ENCODE measurements at places on chromosomes 6 and 20.

DNA sequence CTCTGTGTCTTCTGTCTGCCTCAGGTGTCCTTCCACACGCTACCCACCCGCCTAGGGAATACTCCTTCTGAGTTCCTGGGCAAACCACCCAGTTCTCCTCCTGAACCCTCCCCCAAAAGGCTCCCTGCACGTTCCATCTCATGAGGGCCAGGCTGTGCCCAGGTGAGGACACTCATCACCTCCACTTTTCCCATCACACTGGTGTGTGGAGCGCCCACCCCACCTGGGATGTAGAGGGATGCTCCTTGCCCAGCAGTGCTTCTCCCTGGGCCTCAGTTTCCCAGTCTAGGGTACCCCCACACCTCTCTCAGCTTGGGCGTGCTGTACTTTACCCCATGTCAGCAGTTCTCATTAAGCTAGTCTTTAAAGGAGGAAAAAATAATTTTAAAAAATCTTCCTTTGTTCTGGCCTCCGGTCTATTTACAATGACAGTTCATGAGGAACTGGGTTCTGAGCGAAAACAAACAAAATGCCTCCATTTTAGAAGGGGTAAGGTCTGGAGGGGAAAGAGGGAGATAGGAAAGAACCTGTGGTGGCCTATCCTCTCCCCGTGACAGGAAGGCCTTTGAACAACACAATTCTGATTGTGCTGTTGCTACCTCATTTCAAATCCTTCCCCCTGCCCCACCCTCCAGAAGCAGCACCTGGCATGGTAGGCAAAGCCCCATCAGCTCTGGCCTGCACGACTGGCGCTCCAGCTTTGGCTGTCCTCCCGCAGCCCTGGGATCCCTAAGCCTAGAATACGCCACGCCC, 1.7 kb upstream of the C20orf203 start:
- DNase-seq = no peak

DNA sequence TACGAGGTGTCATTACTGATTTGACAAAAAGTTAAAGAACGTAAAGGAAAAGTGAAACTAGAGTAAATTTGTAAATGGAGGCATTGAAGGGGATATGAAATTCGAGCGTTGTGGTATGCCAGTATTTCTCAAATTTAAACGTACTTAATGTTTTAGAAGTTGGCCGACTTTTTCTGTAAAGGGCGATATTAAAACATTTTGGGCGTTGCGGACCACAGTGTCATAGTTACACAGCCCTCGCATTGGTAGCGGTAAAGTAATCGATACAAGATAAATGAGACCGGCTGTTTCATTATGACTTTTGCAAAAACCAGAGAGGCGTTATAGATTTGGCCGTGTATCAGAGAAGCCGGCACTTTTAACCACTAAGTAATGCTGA, 39.6 kb downstream of the OR2B2 start:
- no peak for DNase-seq

GRCh38 chr6:47859175-47859574, 77.3 kb downstream of the OPN5 start:
- DNase-seq = no peak

- DNase-seq = no peak
Observed at GRCh38 chr6:29892696-29893095, 49.6 kb upstream of the HLA-A start.

DNA sequence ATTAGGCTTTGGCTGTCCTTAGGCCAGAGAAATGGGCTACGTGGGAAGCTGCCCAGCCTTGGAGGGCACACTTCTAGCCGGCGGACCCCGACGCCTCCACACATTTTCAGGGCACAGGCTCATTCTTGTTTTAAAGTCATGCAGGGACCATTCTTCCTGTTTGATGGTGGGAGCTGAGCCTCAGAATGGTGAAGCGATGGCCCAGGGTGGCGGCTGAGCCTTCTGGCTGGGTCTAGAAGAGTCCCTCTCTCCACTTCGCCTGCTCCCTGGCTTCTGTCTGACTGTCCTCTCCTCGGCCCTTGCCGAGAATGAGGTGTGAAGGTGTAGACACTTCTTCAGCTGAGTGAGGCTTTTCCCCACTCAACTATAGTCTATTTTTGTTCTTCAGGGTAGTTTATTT, 114.4 kb downstream of the SULF2 start:
- no peak for DNase-seq

DNA sequence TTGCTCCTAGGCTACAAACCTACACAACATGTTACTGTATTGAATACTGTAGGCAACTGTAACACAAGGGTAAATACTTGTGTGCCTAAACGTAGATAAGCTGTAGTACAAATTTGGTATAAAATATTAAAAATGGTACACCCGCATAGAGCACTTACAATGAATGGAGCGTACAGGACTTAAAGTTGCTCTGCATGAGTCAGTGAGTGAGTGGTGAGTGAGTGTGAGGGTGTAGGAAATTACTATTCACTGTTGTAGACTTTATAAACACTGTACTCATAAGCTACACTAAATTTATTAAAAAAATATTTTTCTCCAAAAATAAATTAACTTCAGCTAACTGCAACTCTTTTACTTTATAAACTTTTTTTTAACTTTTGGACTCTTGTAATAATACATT, 391.6 kb downstream of the ADGRB3 start:
- DNase-seq = no peak

DNA sequence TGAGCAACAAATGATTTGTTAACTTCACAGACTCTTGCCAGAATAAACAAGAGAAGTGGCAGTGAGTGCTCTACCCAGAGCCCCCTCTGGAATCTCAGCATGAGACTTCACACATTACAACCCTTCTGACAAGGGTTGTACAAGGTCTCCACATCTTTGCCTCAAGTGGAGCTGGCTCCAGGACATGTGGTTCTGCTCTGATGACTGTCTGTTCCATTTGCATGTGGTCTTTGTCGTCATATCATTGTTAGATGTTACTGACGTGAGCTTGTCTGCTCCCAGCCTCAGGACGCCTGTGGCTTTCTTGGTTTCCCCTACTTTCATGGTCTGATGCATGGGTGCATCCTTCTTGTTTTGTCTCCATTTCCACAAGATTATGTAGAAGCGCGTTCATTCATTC, 115.0 kb downstream of the SLC24A3 start:
- DNase-seq = no peak

DNA sequence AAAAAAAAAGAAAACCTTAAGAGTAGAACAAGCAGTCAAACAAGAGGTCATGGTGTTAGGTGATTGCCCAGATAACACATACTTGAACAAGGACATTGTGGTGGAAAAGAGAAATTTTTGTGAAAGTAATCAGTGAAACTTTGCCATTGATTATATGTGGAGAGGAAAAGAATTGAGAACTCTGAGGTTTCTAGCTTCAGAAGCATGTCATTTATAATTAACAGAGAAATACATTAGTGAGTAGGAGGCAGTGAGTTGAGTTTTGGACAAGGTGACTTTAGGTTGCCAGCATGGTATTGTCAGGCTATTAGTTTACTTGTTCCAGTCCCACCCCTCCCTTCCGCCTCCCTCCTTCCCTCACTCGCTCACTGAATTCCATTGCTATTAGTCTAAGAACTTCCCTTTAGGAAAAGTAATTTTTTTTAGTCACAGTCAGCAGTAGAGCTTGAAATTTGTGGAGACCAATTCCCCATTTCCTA, 17.2 kb downstream of the TAB2 start:
- DNase-seq = no peak

DNA sequence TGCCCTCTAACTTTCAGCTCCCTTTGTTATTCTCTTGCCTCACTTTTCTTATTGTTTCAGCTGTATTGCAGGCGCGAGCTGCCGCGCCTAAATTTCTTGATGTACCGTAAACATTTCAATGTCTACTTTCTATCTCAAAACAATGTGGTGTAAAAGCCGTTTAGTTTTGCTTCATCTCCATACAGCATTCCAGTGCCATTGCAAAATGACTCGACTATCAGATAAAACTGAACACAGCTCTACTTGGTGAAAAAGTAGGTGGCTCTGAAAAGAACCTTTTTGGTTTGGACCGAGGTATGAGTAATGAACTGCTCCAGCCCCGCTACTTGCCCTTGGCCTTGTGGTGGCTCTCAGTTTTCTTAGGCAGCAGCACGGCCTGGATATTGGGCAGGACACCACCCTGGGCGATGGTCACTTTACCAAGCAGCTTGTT, 74.6 kb downstream of the OR2B2 start:
- no peak for DNase-seq

DNA sequence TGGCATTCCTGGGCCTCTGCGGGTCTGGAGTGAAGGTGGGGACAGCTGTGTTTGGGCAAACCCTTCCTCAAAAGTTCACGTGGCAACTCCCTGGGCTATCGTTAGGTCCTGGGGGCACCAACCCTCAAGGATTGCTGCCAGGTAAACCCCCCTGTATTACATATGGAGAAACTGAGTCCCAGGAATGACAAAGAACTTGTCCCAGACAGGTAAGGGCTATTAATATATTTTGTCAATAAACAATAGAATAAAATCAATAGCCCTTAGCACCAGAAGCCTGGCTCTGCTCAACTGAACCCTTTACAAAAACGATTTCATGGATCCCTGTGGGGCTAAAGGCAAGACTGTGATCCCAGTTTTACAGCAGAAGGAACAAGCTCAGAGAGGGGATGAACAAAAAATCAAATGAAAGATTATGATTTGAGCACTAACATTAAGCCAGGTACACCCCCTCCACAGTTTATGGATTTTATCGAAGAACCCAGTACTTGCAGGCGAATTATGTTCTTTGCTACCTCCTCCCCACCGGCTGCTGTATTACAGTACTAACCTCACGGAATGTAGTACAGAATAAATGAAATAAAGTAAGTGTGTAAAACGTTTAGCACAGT, 2.7 kb downstream of the ID1 start:
- no peak for DNase-seq

- DNase-seq = no peak
Observed at GRCh38 chr6:126716826-126717509, 377.1 kb downstream of the CENPW start.

DNA sequence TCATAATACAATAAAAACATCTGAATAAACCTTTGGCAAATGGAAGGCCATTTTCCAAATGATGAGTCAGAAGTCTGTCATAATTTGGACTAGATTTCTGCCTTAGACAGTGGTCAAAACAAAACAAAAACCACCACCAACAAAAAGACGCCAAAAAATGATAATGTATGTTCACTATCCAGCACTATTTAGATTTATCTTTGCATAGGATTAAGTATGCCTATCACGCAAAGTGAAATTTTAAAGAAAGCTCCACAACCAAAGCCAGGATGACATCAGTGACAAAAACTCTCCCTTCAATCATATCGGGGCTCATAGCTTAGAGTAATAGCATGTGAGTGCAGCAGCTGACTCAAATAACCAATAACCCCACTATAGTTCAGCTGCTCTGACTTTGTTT, 201.9 kb downstream of the MOXD1 start:
- DNase-seq = no peak

DNA sequence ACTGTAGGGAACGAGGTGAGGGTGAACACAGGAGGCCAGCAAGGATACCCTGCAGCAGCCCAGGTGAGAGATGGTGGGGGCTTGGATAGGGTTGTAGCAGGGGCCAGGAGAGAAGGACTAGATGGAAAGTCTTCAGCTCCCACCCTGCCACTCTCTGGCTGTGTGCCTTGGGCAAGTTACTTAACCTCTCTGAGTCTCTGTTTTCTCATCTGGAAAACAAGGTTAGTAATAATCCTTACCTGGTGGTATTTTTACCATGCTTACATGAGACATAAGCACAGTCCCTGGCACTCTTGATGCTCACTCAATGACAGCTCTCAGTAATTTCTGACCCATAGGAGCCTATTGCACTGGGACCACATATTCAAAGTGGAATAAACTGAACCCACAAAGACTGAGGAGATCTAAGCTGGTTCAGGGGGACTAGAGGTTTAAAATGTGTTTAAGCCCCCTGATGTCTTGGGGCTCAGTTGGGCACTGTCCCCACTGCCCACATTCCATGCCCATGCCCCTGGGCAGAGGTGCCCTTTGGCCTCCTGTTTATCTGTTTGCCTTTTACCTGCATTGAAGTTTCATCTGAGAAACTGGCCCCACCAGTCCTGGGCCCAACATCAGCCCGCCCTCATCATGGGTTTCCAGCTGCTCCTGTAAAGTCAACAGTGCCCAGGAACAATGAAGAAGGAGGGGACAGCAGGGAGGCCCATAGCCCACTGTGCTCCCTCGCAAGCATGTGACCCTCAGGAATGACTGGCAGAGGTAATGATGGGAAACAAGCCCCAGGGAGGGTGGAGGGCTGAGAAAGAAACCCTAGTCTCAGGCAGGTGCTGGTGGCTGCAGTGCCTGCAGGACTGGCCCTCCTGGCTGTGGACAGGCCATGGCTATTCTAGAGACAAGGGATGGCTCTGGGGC, 104.0 kb downstream of the VEGFA start:
- no peak for DNase-seq

DNA sequence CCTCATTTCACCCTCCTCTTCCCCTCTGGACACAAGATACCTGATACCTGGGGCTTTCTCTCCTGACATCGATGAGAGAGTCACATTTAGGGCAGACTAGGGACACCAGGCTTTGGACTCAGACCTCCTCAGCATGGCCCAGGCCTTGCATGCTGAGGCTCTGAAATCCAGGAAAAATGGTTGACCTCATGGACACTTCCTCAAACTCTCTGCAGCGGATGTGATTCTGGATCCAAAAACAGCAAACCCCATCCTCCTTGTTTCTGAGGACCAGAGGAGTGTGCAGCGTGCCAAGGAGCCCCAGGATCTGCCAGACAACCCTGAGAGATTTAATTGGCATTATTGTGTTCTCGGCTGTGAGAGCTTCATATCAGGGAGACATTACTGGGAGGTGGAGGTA, 10.9 kb downstream of the BTN3A1 start:
- no peak for DNase-seq

DNA sequence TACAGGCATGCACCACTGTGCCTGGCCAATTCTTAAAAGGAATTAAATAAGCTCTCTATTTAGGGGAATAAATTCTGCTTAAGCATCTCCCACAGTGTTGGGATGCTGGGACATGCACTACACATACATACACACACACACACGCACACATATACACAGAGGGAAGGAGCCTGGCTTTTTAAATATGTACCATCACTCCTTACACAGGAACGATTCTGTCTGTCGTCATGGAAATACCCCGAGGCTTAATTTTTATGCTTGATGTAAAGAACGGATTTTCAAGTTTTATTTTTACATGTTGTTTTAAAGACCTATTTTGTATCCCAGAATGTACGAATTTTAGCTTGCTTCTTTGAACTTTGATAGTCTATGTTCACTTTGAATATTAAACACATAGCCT, 95.3 kb downstream of the CD109 start:
- DNase-seq = no peak

DNA sequence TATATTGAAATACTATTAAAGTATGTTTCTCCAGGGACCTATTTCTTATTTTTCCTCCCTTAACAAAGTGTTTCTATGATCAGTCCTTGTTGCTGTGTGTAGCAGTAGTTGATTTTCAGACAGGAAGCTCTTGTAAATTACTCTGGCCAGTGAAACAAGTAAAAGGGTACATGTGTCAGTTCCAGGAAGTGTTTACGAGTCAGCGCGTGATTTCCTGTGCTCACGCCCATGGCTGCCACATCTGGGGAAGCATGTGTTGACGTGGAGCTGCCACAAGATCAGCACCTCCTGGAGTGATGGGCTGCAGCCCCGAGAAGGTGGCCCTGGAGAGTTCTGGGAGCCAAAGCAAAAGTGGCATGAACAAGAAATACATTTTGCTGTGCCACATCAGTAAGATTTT, 38.6 kb upstream of the GGTLC1 start:
- DNase-seq = no peak

All from neural crest cell (in vitro differentiated cells).